ENCODE measurements at places on chromosomes 12 and 14. TPM values are rescaled to one million over a fixed set of nuclear protein-coding genes. Genes with fewer than 3 reads are reported as not detected.

DNA sequence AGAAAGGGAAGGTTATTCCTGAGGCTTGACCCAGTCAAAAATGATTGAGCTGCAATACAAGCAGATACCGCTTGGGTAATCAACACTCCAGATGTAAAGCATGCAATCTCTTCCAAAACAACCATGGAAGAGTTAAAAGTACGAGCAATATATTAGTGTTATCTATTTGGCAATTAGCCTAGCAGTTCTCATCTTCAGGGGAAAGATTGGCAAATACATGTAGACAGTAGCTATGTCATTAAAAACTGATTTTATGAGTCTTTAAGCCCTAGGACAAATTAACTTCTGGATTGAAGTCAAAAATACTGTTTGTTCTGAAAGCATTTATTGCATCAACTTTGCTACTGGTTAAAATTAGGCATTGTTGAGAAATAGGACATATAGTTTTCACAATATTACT lies 9.3 kb upstream of the GYS2 start:
- no peak for DNase-seq

- DNase-seq: no peak
Observed at GRCh38 chr14:101836135-101836534, 74.6 kb downstream of the PPP2R5C start.

DNA sequence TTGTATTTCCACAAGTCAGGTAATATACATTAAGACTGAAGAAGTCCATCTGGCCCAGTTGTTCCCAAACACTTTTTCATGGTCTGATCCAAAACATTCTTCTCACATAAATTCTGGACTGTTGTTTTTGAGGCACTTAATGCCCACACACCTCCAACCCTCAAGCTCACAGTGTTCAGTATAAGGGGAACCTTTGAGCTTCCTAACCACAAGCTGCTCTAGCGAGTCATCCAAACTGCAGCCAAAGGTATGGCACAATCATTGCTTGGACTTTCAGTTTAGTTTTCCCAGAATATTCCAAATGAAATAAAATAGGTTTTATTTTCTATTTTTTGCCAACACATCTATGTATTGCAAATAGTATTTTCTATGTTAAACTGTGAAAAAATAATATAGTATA lies 103.0 kb downstream of the PUS7L start:
- no peak for DNase-seq

- no peak for DNase-seq
Observed at GRCh38 chr12:48045965-48046518, 41.8 kb upstream of the COL2A1 start.

DNA sequence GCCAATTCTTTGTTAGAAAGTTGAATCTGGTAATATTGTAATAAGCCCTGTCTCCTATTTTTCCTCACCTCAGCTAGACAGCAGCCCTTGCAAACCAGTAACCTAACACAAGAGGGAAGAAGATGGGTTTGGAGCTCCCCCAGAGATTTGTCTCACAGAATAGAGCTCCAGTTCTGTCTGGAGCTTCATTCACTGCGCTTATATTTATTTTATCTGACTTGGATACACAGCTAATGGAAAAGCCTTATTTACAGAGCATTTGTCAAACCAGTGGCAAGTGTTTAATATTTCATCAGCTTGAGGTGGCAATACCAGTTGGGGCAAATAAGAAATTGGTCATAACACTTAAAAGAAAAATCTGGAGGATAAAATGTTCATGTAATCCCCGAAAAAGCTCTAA lies 1094.0 kb downstream of the FSCB start:
- DNase-seq: no peak

- DNase-seq: no peak
Observed at GRCh38 chr12:7514416-7514815, 10.8 kb upstream of the CD163 start.

Gene ASIC1
- total RNA-seq: 2.7 TPM

DNA sequence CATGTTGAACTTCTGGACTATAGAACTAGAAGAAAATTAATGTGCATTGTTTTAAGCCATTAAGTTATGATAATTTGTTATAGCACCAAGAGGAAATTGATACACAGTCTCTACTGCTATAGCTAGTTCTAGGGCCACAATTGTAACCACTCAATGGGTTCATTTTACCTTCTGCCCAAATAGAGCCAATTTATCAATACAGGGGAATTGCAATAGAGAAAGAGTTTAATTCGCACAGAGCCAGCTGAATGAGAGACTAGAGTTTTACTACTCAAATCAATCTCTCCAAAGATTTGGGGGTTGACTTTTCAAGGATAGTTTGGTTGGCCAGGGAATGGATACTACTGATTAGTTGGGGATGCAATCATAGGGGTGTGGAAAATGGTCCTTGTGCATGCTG lies 31.9 kb upstream of the BICDL1 start:
- no peak for DNase-seq

- no peak for DNase-seq
Observed at GRCh38 chr14:96797582-96798349, 584 bp downstream of the VRK1 start.

Gene SSTR1
- total RNA-seq: 0.37 TPM

Gene MGP
- 487 TPM for total RNA-seq

Gene GPR84
- 0.26 TPM for total RNA-seq

DNA sequence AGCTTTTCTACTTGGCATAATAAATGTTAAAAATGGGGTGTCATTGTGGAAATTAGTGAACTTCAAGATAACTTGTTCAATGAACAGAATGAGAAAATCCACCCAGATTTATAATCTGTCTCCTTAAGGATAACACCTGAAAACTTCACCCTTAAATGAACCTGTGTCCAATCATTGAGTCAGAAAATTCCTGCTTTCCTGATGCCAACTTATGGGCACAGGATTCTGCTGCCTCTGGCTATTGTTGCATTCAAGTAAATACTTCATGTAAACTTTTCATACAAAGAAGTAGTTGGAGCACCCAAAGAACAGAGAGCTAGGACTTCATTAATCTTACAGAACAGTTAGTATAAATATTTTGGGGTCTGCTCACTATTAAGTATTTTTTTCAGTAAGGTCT lies 98.9 kb upstream of the PLEKHA5 start:
- DNase-seq: no peak

GRCh38 chr14:21917699-21918436 lies 244.2 kb upstream of the OR4E1 start:
- no peak for DNase-seq

Gene CIDEB
- 7.3 TPM for total RNA-seq

DNA sequence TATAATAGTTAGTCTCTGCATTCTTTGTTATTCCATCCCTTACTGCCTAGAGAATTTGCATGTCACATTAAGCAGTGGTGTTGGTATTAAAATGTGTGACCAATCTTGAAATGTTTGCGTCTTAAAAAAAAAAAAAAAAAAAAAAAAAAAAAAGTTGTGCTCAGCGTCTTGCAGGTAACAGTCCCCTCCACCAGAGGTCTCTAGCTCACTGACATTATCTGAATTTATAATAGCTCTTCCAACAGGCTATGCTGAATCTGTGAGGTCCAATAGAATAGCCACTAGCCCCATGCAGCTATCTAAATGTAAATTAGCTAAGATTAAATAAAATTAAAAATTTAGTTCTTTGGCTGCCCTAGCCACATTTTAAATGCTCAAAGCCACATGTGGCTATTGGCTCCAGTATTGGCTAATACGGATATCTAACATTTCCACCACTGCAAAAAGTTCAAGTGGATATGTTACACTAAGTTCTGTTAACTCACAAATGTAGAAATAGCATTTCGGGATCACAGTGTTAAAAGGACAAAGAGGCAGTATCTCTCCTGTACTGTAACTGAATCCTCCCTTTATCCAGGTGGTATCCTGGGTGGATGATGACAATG lies 28.7 kb downstream of the NKX2-8 start:
- DNase-seq: no peak

- no peak for DNase-seq
Observed at GRCh38 chr12:63362791-63363190, 211.8 kb upstream of the AVPR1A start.

Gene VWF
- 61.8 TPM for total RNA-seq

DNA sequence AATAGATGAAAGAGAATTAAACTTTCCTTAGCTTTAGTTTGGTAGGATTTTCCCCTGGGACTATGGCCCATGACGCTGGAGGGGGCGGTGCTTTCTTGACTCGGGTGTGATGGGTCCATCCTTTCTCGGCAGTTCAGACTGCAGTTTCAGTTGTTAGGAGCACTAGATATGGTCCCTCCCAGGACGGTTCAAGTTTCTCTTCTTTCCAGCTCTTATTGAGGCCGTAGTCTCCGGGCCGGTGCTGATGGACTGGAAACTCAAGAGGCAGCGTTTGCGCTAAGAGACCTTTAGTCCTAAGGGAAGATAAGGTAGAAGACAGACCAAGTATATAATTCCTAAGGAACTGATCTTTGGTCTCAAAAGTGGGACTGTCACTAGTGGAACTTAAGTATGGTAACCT lies 111.2 kb downstream of the RIN3 start:
- DNase-seq: no peak

- no peak for DNase-seq
Observed at GRCh38 chr12:90978117-90978770, 23.3 kb upstream of the CCER1 start.

DNA sequence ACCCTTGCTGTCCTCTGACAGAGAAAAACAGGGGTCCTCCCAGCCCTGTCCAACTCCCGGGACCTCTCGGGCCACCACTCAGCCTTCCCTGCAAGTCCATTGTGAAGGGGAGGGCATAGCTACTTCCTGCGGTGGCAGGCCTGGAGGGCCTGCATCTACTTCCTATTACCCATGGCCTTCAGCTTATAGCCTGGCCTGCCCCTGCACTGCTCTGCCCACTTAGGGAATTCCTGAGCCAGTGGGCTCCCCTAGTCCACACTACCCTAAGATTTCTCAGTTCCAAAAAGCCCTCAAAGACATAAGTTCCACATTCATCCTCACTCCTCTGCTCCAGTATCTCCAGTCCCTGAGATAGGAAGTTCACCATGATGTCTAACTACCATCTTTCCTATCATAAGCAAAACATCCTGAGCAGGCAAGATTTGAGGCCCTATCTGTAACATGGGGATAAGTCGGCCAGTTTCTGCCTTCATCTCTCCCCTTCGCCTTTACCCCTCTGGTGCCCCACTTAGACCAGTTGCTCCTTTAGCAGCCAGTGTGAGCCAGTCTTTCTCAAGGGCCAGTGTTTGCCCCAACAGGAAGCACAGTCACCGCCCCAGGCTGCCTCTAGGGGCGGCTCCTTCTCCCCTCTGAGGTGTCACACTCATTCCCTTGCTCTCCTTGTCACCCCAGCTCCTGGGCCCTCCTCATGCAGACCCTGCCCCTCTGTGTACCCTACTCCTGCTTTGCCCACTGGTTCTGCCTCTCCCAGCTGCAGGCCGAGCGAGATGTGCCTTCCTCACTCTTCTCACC lies 10.9 kb downstream of the HDAC7 start:
- DNase-seq: no peak

GRCh38 chr12:121713793-121714192 lies 1.2 kb downstream of the TMEM120B start:
- no peak for DNase-seq

DNA sequence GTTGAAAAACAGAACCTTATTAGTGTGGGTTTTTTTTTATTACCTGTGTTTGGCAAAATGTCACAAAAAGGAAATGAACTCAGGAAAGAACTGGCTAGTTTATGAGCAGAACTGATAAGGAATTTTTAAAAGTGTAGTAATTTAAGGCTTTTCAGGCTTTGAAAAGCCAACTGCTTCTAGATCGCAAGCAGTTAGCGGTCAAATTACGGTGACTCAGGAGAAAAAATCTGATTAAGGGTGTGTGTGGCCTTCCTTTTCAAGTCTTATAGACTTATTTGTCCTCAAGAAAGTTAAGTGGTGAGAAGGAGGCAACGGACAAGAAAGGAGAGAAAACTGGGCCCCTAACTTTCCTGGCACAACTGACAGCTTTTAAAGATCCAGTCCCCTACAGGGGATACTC lies 33.4 kb downstream of the PDZRN4 start:
- no peak for DNase-seq

DNA sequence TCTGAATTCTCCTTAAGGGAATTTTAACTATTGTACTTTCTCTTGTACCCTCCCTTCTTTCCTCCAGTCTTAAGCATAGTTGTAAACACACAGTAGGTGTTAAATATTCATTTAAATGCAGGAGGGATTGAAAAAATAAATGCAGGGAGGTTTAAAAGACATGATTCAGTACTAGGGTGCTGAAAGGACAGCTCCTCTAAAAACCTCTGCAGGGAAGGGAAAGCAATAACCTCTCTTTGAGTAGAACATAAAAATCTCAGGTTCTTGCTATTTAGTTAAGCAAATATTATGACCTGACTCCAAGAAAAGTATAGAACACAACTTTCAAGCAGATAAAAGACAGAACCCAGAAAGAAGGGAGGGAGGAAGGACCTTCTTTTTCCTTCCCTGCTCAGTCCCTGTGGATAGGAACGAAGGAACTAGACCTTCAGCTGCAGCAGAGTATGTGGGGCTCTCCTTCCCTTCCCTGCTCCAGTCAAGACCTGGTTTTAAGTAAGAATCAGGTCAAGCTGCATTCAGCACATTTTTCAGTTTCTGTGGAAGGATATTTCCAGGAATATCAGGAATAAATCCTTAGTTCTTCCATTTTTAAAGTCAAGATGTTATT lies 4.7 kb downstream of the MAP3K9 start:
- DNase-seq: no peak

GRCh38 chr14:31326111-31326510 lies 94.2 kb downstream of the HEATR5A start:
- DNase-seq: no peak

DNA sequence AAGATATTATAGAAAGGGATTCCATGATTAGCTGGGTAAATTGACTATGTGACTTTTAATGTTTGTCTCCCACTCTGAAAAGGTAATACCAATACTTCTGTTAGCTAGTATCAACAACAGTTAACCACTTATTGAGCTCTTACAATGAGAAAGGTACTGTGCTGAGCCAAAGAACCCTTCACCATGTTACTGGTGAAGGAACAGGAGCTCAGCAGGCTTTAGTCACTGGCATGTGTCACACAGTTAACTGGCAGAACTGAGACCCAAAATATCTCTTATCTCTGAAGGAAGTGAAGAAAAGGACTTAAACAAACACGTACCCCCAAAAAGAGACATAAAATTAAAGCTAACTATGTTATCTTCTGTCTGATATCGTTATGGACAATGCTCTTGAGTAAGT lies 170.6 kb downstream of the MED13L start:
- no peak for DNase-seq

DNA sequence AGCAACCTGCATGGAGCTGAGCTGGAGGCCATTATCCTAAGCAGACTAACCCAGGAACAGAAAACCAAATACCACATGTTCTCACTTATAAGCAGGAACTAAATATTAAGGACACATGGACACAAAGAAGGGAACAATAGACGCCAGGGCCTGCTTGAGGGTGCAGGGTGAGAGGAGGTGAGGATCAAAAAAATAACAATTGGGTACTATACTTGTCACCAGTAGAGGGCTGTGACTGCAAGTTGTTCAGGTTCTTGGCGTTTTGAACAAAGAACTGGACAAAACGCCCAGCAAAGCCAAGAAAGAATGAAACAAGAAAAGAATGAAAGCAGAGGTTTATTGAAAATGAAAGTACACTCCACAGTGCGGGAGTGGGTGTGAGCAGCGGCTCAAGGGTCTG lies 208.5 kb upstream of the NEDD1 start:
- no peak for DNase-seq

- no peak for DNase-seq
Observed at GRCh38 chr14:60905923-60906322, 75.0 kb downstream of the TRMT5 start.

- DNase-seq: no peak
Observed at GRCh38 chr12:9971181-9971580, at the start of gene CLEC12A. Gene CLEC12A (plus strand): TSS chr12:9971409. CDS start chr12:9971597, 188 bp downstream.
